HT-29 (cell line): ENCODE measurements at places on chromosomes 4 and X.

DNA sequence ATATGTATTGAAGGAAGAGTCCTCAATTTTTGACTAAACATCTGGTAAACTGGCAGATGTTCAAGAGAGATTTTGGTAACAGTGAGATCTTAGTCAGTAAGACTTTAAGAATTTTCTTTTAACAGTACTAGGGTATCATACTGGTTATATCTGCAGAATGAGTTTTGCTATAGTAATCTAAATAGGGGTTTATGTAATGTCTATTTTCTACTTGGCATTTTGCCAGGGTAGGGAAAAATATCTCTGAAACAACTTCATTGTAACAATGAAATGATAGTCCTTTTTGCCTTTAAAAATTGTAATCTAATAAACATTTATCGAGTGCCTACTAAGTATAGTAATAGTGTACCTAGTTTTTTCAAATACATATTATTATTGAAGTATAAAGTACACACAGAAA lies 32.1 kb downstream of the XK start:
- DNase-seq, result no peak

GRCh38 chrX:19361701-19362100 lies 18.0 kb downstream of the PDHA1 start:
- no peak for DNase-seq

GRCh38 chrX:145190801-145191389 lies 56.4 kb upstream of the SPANXN1 start:
- peak; percentile 63 for DNase-seq

GRCh38 chr4:44583393-44583792 lies 68.0 kb downstream of the YIPF7 start:
- DNase-seq, result no peak

DNA sequence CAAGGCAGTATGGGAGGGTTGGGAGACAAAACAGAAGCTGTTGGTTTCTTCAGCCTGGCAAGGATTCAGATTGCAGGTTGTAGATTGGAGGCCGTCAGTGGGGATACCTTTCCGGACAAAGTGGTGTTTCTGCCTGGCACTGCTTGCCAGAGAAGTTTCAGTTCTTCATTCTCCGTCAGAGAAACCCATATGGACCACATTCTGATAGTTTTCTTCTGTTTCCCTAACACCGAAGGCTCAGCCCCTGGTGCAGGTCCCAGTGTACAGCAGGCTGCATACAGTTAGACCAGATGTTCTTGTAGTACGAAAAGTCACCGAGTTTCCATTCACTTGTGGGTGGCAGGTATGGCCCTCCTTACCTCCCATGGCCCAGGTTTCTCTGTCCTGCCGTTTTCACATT lies 107.3 kb downstream of the PTTG2 start:
- DNase-seq, result no peak

DNA sequence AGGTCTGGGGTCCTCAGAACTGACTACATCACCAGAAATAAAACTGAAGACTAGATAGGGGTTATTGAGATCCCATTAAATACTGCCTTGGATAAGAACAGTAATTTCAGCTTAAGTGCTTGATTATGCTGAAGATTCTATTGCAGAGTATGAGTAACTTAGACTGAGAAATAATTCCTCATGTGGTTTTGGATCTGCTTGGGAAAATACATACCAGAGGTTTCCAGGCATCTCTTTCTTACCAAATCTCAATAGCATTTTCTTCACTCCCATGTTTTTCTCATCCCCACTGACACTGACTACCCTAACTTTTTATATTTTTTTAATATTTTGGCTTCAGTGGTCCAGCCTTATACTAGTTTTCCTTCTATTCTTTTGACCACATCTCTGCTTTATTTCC lies 92.0 kb upstream of the TEX13D start:
- no peak for DNase-seq

DNA sequence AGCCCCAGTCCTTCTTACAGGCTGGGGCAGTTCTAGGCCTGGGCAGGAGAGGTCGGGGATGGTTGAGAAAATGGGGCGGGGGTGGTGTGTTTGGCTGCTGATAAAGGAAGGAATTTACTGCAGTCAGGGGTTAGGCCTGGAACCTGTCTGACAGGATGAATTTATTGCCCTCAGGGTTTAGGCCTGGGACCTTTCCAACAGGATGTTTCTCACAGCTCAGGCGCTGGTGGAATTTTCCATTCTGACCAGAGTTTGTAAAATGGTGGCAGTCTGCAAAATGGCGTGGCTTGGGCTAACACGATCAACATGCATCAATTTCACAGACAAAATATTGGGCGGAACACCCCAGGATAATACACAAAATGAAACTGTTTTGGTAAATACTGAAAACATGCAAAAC lies 83.5 kb upstream of the SPIN4 start:
- DNase-seq, result peak; percentile 15

- DNase-seq, result peak; percentile 46
These were observed 63.3 kb downstream of the GPAT3 start for GRCh38 chr4:83599183-83599582.

DNA sequence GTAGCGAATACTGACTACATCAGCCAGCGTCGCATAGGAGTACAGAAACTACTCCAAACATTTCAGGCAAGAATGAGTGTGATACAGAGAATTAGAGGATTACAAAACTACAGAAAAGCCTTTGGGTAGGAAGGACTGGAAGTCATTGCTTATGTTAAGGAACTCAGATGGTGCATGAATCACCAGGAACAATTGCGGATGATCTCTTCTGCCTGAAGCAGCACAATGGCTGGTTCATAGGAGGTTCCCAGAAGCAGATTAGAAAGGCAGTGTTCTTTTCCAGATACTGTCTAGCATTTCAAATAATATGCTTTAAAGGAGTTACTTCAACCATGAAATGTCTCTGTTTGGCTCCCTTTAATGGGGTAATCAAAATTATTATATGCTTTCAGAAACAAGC lies 42.5 kb upstream of the MAP9 start:
- no peak for DNase-seq

- DNase-seq, result no peak
These were observed 2.4 kb downstream of the MYOZ2 start for GRCh38 chr4:119138046-119138445.

- DNase-seq, result no peak
These were observed 258.7 kb upstream of the ACTRT1 start for GRCh38 chrX:128310912-128311311.

DNA sequence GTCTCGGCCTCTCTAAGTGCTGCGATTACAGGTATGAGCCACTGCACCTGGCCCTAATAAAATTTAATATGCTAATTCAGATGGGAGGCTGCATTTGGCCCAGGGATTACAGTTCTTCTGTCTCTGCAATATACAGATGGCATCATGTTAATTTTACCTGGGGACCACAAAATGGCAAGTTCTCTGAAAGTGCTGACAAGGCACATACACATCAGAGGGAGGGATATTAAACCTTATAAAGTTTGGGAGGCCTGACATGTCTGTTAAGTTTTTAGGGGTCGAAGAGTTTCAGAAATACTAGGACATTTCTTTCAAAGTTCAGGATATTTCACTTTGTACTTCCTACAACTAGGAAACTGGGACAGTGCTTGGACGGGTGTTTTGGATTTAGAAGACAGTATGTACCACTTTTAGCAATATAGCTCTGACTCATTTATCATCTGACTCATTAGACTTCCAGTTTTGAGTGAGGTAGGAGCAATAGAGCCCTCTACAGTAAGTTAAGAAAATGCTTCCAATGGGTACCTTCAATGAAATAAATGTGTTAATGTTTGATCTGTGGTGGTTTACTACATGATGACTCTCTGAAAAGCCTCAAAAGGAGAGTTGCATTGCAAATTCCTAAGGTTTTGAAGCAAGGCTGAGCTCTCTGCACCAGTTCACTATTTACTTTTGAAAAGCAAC lies 981.0 kb upstream of the HS3ST1 start:
- DNase-seq, result peak; percentile 14

- no peak for DNase-seq
These were observed 55.7 kb downstream of the TBC1D14 start for GRCh38 chr4:6965329-6965728.

DNA sequence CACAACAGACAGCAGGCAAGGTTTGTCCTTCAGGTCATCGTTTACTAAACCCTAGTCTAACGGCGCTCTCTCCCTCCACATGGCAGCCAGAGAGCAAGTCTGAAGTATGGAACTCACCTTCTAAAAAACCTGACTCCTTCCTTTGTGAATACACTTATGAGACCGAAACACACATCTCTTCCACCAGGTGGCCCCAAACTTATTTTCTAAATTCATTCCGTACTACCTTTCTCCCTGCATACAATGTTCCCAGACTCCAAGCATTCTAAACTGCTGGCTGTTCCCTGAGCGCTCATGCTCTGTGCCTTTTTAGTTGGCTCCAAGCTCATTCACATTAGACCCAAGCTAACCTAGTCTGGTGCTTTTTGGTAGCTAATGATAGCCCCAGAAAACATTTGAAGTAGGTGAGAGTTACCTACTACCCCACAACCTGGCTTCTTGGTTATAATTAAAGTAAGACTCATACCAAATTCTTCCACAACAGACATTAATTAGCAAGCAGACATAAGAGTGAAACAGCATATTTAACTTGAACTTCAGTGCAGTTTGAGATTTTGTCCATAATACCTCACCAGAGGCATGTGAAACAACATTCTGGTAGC lies 67.6 kb upstream of the DCLK2 start:
- DNase-seq, result peak; percentile 66

DNA sequence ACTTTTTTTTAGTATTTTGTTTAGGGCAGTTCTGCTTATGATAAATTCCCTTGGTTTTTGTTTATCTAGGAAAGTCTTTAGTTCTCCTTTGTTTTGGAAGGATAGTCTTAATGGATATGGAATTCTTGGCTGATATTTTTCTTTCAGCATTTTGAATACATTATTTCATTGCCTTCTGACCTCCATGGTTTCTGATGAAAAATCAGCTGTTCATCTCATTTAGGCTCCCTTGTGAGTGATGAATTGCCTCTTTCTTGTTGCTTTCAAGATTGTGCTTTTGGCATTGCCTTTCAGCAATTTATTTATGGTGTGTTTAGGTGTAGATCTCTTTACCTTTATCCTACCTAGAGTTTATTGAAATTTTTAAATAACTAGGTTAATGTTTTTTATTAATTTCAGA lies 41.5 kb upstream of the LCORL start:
- no peak for DNase-seq

GRCh38 chr4:156420623-156421022 lies 467.0 kb upstream of the CTSO start:
- DNase-seq, result no peak

DNA sequence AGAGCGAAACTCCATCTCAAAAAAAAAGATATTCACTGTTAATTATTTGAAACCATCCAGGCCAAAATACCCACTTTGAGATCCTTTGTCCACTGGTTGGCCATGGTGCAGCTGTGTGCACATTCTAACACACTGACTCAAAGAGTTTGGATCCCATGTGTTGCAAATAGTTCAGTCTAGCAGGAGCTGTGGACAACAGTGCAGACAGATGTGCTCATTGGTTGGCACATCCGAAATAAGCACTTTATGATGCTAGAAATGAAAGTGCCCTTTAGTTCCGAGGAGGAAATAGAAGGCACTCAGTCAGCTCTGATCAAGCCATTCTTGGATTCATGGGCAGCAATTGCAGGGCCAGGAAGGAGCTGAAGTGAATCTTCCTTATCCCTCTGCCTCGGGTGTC lies 63.0 kb upstream of the TMEM150C start:
- DNase-seq, result no peak

GRCh38 chr4:91914176-91914804 lies 389.5 kb upstream of the GRID2 start:
- peak; percentile 4 for DNase-seq

GRCh38 chr4:78168029-78168428 lies 110.9 kb downstream of the FRAS1 start:
- DNase-seq, result no peak

DNA sequence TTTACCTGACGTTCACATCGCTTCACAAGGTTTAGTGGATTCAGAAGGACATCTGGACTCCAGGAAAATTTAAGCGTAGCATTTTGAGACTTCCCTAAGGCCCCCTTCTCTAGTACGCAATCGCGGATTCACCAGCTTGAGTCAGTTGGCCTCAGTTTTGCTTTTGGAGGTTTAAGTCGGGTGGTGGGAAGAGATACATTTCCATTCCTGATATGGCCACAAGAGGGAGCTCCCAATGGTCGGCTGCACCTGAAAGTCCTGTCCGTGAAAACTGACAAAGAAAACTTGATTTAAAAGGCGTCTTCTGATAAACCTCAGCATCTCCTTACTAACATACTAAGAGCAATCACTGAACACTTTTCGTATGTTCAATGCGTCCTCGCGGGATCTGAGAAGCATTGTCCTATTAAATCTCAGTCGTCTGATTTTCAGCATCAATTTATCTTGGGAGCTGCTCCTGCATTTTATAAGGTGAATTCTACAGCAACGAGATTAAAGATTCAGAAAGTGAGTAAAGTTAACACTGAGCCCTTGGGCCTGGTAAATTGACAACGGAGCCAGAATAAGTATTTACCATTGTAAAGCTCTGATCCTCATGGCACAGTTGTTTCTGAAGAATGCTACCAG lies 50.6 kb downstream of the LGI2 start:
- DNase-seq, result peak; percentile 76

DNA sequence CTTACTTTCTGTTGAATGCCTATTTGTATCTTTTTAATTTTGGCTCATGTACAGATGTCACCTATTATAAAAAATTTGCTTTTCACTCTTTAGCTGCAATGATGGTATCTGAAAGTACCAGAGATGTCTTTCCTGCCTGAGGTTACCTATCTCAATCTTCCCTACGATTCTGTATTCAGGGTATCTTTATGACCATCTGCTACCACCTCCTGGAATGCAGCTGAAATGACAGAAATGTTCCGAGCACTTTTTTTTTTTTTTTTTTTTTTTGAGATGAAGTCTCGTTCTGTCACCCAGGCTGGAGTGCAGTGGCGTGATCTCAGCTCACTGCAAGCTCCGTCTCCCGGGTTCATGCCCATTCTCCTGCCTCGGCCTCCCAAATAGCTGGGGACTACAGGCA lies 136.4 kb downstream of the REPS2 start:
- peak; percentile 43 for DNase-seq

- DNase-seq, result no peak
These were observed 226.9 kb downstream of the FSTL5 start for GRCh38 chr4:161936625-161937550.

- no peak for DNase-seq
These were observed 655.6 kb upstream of the GALNTL6 start for GRCh38 chr4:171157462-171158082.

DNA sequence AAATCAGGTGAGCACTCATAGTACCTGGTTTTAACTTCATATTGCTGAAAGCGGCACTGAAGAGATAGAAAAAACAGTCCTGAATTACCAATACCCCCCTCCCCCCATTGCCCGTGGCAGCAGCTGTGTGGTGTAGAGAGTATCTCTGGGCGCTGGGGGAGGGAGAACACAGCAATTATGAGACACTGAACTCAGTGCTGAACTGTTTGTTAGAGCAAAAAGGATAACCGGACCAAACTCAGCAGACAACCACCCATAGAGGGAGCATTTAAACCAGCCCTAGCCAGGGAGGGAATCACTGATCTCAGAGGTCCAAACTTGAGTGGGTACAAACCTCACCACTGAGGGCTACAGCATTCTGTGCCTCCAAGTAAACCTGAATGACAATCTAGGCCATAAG lies 457.4 kb upstream of the TEX13C start:
- no peak for DNase-seq

- DNase-seq, result no peak
These were observed at the start of gene PLP1 for GRCh38 chrX:103776546-103776945. Gene PLP1 (plus strand): TSS chrX:103776840. CDS start chrX:103776996, 156 bp downstream.

- DNase-seq, result peak; percentile 48
These were observed 102.5 kb upstream of the MID1 start for GRCh38 chrX:10722851-10723250.
